ENCODE measurements at places on chromosomes 7 and 10.

- no peak for DNase-seq
Measured at GRCh38 chr7:75756991-75757676, 14.9 kb downstream of the CCL26 start.

GRCh38 chr7:135147899-135148721, at the start of gene TMEM140:
TMEM140 (plus strand) TSS chr7:135148072; CDS start chr7:135164442, 16,370 bp downstream.
- DNase-seq = no peak

- DNase-seq = peak; percentile 40
Measured at GRCh38 chr10:80196270-80196949, 8.9 kb downstream of the ANXA11 start.

DNA sequence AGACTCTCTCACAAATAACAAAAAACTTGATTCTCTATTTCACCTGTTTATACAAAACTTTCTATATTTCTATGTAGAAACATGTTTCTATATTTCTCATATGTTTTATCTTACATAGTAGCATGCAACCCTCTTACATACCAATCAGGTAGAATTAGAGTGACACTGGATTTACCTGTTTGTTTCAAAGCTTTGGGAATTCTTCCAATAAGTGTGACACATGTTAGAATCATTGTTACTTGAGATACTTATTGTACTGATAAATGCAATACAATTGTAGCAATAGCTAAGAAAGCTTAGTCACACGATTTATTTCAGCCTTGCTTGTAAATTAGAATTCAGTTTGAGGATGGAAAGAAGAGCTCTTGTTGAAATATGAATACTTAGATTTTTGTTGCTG, 4.9 kb downstream of the HYAL4 start:
- DNase-seq = no peak

DNA sequence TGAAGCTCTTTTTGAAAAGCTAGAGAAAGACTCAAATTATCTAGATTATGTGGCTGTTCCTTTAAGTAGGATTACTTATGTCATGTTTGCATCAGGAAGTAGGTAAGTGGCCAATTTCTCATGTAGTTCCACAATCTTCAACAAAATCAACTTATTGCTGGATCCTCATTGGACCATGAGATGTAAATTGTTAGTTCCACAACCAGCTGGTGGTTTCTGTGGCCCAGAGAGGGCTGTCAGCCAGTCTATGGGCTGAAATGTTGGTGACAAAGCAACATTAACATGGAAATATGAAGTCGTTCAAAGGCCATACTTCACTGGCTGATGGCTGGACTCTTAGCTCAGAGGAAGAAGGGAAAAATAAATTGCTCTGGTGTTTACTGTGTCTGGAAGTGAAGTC, 157.9 kb downstream of the PLXDC2 start:
- no peak for DNase-seq

GRCh38 chr10:14954001-14954770, at the start of gene DCLRE1C:
DCLRE1C (minus strand) TSS chr10:14954096; CDS start chr10:14954010, 86 bp downstream.
- DNase-seq = peak; percentile 74

DNA sequence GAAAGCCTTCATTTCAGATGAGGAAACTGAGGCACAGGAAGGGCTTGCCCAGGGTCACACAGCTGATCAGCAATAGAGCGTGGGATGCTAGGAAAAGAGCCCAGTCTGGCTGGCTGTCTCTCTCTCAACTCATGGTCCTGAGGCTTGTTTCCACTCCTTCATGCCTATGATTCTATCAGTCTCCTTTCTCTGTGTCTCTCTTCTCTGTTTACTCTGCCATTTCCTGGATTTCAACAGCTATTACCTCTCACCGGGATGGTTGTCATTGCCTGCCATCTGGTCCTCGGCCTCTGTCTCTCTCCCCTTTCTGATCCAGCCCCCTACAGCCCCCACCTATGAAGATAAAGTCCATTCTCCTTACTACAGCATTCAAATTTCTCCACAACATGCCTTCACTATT, 93.3 kb upstream of the AGBL3 start:
- no peak for DNase-seq

GRCh38 chr10:43926875-43927406, 278.3 kb upstream of the ZNF32 start:
- DNase-seq = no peak

- DNase-seq = no peak
Measured at GRCh38 chr7:155351120-155351870, 53.6 kb downstream of the INSIG1 start.

DNA sequence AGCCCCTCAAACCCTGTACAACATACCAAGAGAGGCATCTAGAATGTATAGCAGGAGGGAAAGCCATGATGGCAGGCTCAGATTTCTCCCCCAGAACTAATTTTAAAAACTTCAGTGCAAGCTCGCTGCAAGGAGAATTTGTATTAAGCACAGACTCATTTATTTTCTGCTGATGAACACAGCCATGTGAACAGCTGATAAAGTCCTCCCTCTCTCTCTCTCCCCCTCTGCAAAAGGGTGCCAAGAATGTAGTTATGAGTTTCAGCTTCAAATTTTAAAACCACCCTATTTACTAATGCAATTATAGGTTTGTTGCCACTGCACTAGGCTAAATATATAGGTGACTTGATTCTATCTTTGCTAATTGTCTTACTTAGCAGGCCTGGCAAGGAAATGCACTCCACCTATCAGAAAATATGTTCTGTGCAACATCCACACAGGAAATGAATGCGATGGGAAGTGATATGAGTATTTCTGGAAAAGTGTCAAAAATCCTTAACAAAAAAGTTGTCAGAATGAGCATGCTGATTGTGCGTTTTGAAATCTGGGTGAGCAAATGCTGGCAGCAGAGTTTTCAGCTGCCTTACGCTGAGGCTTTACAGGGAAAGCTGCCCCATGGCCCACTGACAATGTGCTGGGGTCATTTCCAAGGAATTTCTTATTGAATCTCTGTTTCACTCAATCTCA, 43.4 kb upstream of the GHITM start:
- DNase-seq = no peak

GRCh38 chr7:95467912-95468607, 17.7 kb upstream of the ASB4 start:
- DNase-seq = no peak

DNA sequence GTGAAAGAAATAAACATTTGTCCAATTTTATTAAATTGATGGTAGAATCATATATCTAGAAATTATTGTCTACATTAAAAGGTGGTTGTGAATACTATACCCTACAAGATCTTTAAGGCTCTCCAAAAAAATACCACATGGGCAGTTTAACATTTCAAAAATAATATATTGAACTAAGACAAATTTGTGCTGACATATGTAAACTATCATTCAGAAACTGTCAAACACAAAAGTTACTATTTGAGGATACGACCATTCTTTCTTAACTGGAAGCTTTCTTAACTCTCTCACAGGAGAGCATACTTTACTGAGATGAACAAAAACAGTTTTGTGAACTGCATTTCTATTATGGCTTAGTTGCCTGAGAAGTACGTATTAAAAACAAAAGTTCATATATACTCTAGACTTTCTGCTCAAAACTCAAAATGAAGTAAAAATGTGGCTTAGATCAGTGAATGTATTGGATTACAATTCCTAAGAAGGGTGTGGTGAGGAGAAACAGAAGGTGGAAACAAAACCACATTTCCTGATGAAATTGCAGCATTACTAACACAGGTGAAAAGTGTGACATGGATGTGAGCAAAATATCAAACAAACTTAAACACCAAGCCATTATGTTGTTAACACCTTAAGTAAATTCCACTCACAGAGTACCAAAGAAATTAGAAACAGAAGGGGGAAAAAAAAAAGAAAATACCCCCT, 138.5 kb downstream of the SEMA3A start:
- DNase-seq = no peak

DNA sequence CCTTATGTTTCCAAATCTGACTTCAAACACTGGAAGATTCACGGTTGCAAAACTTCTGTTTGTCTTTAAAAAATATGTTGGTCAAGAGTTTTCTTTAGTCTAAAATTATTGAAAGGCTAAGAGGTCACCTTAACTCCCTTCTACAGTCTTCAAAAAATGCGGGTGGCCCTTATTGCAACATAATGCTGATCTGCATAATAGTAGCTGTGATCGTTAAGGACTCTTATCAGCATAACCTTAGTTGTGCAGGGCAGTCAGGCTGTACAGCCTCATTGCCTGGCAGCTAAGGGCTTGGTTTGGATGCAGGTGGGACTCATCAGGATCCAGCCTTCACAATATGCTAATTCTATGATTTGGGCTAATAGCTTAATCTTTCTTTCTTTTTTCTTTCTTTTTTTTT, 15.0 kb downstream of the KIAA1217 start:
- DNase-seq = no peak

GRCh38 chr7:6252341-6252746, 20.1 kb downstream of the CYTH3 start:
- no peak for DNase-seq

GRCh38 chr10:64396105-64396708, 875.0 kb downstream of the REEP3 start:
- DNase-seq = no peak

GRCh38 chr10:112365014-112365432, 8.9 kb upstream of the ACSL5 start:
- no peak for DNase-seq

DNA sequence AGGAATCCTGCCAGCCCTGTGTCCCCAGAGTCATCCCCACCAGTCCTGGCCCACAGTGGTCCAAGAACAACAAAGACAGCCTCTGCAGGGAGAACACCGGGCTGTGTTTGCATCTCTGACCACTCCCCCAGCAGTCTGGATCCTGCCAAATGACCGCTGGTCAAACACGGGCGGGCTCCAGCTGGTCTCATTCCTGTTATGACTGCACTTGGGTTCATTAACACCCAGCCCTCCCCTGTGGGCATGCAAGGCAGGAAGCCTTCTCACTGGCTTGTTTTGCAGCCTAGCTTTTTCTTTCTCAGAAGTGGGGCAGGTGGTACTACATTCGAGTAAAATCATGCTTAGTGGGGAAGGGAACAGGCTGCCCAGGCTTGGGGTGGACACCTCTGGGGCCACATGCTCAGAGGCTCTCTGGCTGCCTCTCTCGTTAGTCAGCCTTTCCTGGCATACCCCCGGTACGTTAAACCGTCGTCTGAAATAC, 190.0 kb downstream of the PLXNA4 start:
- DNase-seq = no peak

- DNase-seq = no peak
Measured at GRCh38 chr7:54932818-54933543, 85.8 kb upstream of the EGFR start.

- no peak for DNase-seq
Measured at GRCh38 chr10:84613336-84614021, 285.1 kb downstream of the CCSER2 start.

DNA sequence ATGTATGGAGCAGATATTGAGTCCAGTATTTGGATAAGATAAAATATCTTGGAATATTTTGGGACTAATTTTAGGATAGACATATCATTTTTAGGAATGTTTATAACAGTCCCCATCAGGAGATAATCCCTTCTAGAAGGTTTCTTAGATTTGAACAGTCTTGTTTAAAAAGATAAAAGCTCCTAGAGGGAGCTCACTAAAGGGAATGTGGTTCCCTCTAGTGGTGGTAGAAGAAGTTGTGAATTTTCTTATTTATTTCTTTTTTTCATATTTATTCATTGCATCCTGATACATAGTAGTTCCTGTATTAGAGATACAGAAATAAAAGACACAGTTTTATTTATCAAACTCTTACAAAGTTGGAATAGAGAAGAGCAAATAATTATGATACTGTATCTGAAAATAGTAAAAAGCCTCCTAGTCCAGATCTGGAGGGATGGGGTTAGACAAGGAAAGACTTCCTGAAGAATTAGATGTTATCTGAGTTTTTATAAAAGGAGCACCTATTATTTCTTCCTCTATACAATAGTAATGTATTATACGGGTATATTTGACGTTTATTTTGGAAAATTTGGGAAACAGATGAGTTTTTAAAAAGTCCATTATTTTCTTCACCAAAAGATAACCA, 24.5 kb upstream of the KLF14 start:
- no peak for DNase-seq
